ENCODE measurements at places on chromosomes 6 and 20.

DNA sequence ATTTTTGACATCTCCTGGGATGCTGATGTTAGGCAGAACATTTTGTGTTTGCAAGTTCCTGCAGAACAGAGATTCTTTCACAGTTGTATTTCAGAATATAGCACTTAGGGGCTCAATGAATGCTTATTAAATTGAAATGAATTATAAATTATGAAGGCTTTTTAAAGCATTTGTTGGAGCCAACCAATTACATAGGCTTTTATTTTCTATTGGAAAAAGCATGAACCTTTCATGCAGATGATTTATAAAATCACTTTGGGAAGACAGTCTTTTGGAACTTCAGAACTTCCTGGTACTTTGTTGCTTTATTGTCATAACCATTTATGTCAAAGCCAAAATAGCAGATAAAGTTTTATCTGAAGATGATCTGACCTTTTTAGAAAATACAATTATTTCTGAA, 69.2 kb upstream of the HINT3 start:
- no peak for DNase-seq

DNA sequence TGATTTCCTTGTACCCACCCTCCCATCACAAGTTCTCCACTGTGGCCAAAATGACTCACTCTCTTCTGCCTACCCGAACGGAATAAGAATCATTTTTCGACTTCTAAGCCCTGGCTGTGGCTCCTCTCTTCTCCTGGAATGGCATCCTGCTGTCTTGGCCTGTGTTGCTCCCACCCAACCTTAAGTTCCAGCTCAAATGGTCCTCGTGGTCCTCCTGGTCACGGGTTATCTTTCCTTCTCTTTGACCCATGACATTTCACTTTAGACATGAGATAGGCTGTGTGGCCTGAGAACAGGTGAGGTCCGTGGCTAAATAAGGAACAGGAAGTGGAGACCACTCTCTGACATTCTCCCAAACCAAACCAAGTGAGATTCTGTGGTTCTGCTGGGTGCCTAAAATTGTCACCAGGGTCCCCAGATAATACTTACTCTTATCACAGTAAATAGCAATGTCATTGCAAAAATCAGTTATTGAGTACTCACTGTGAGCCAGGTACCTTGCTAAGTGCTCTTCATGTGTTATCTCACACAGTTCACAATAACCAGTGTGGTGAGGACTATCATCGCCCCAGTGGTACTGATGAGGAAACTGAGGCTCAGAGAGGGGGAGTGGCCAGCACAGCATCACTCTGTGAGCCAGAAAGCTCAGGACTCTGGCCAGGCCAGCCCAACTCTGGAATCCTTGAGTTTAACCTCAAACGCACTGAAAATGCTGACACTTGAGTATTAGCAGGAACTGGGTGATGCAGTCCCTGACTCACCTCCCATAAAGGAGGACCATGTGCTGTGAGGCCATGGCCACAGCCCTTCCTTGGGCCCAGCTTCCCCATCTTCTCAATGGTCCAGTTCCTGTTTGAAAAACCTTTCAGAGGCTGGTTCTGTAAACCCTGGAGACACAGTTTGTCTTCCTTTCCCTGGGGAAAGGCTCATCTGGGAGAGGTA, 74.8 kb upstream of the SIRPA start:
- DNase-seq, result no peak

- DNase-seq, result no peak
These were observed 21.7 kb upstream of the BNIP5 start for GRCh38 chr6:36358226-36358915.

- no peak for DNase-seq
These were observed 1.2 kb downstream of the TCEA2 start for GRCh38 chr20:64064145-64064698.

DNA sequence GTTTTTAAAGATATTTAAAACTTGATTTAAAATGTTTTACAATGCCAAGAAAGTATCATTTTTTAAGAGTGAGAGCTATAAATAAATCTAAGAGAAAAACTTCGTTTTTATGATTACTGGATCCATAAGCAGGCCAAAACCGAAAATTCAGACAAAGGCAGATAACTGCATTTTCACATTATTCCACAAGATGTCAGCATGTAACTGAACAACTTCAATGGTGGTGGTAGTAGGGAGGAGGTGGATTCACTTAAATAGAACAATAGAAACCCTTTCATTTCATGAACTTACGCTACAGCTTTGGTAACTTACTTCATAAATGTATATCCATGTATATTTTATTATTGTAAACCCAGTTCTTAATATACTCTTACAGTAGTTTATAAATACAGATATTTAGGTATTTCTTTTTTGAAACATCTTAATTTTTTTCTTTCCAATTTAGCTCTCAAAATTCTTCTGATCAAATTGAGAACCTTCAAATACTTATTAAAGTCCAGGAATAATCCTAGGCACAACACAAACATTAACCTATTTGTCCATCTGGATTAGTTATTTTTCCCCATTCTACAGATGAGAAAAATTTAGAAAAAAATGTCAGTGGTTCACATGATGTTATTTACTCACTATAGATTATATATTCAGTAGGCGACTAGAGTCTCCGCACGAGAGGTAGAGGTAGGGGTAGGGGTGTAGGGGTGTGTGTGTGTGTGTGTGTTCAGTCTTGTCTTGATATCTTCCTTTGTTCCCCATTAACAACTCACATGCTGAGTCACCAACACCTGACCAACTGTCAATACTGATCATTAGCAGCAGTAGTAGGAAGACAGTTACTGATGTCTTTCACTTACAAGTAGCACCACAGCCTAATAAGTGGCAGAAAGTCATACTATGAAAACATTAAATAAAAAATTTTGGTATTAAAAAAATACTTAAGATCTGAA, 111.5 kb downstream of the ARHGAP18 start:
- DNase-seq, result peak; percentile 15

DNA sequence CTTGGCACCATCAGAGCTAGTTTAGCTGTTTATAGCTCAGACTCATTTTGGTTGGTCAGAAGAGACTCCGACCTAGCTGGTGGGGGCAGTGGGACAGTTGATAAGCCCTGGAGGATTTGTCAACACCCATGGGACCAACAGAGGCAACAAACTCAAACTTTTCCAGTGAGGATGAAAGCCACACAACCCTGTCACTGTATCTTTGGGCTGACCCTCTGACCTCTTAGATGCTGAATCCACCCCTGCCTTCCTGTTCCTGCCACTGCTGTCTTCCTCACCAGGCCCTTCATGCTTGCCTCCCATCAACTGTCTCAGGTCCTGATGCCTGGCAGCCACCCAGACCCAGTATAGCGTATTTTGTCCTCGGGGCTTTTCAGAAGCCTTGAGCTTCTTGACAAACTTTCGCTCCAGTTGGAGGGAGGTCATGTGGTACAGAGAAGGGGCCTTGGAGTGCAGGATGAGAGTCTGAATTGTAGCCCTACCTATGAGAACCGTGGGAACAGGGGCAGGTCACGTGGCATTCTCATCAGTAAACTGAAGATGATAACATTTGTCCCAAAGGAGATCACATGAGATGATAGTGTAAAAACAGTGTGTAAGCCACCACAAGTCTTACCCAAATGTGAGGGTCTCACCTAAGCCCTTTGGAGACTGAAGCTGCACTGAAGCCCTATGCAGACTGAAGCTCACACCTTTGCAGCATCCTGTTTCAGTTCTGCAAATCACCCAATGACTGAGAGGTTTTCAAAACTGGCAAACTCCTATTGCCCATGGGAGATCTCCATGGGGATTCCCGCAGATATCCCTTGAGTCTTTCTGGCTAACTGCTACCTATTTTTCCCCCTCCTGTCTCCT, 72.0 kb upstream of the F13A1 start:
- no peak for DNase-seq

DNA sequence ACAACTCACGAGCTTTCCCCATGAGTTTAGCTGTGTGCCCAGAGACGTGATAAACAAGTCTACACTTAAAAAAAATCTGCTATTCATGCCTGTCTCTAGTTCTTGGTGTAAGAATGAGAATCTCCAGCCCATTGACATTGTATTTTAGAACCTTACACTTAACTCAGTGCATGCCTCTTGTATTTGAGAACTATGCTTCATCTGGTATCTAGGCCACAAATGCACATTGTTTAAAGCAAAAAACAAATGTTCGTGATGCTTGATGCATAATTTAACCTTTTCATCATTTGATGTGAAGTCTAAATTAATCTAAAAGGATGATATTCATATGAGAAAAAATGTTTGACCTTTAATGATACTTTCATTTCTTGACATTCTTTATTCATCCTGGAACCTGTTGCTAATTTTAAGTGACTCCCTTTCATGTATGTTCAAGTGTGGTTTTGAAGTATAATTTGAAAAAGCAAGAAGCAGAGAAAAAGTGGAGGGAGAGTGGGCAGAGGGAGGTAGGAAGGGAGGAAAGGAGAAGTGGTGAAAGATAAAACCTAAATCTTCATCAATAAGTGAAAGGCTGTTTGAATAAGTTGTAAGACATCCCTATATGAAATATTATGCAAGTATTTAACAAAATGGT, 116.9 kb downstream of the PFDN4 start:
- DNase-seq, result no peak

DNA sequence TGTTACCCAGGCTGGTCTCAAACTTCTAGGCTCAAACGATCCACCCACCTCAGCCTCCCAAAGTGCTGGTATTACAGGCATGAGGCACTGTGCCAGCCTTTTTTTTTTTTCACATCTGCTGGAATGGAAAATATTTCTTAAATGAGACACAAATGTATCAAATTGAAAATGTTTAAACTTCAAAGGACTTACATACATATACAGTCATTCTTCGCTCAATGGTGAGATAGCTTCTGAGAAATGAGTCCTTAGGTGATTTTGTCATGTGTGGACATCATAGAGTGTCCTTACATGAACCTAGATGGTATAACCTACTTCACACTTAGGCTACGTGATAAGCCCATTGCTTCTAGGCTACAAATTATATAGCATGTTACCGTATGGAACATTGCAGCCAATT, 43.1 kb downstream of the MICA start:
- DNase-seq, result no peak

DNA sequence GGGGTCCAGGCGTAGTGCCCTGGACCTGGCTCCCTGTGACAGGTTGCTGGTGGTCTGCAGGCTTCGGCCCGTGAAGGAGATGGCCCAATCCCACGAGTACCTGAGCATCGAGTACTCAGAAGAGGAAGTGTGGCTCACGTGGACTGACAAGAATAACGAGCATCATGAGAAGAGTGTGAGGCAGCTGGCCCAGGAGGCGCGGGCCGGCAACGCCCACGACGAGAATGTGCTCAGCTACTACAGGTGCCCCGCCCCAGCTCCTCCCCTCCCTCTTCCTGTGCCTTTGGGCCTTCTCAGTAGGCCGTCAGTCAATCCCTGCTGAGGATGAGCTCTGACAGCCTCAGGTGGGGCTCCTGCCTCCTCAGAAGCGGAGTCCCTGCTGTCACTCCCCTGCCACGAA, 42.6 kb downstream of the UQCC2 start:
- peak; percentile 43 for DNase-seq

GRCh38 chr6:135212020-135212806, 31.1 kb downstream of the MYB start:
- DNase-seq, result peak; percentile 17

DNA sequence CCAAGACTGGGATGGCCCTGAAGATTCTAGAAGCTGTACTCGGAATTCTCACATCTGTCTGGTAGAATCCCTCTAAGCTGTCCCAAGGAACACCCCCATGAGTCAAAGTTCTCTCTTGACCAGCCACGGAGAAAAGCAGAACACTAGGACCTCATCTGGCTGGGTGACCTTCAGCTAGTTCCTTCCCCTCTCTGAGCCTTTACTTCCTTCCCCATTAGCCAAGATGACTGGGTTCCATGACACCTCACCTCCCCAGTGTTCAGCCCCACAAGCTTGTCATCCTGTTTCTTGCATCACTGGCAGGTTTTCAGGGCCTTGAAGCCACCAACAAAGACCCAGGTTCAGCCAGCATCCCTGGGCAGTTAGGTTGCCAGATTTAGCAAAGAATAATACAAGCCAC, 47.8 kb downstream of the MAFB start:
- no peak for DNase-seq

- DNase-seq, result no peak
These were observed 502.1 kb upstream of the SOX4 start for GRCh38 chr6:21091411-21091810.

- peak; percentile 49 for DNase-seq
These were observed 2.3 kb upstream of the OCSTAMP start for GRCh38 chr20:46552460-46553420.

DNA sequence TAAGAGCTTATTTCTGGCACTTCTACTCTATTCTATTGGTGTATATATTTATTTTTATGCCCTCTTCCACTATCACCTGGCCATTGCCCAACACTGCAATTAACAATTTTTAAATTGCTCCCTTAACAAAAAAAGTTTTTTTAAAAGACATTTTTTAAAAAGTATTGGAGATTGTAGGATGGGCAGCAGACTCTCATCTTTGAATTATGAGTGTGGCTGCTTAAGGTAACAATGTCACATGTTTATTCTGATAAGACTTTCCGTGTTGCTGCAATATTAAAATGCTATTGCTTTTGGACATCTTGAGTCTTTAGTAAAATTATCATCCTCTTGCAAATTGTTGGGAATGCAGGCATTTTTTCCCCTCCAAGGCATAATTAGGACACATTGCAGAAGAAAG, 31.4 kb downstream of the SMOC2 start:
- DNase-seq, result no peak

GRCh38 chr6:158672726-158673125, 22.9 kb downstream of the SYTL3 start:
- no peak for DNase-seq

DNA sequence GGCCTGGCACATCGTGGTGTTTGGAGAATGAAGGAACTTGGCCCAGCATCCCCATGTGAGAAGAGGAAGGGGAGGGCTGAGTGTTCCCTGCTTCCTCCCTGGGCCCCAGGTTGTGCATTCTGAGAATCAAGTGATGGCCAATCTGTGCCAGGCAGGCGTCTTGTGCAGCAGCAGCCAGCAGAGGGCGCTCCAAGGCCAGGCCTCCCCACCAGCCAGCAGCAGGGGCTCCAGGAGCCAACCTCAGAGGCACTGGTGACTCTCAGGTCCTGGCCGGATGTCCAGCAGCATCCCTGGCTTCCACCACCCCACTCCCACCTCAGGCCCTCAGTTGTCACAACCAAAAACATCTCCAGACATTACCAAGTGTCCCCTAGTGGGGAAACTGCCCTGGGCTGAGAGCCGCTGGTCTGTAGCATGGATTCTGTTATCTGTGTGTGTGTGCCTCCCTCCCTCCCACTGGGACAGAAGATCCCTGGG, 192.0 kb downstream of the PREX1 start:
- peak; percentile 69 for DNase-seq

GRCh38 chr20:37392441-37393195, 46.7 kb downstream of the SRC start:
- peak; percentile 16 for DNase-seq

DNA sequence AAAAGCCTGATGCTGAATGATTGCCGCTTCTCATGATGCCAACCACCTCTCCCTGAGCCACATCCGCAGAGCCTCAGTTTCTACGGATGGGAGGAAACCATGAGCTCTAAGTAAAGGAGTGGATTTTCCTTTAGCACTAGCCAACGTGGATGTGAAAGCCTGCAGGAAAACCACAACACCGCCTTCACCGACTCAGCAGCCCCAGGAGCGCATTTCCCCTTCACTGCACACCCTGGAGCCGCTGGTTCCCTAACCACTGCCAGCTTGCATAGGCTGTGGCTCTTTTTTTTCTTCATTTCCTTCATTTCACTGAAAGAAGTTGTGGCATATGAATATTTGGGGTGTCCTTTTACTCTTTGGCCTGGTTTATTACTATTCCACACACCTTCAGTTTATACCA, 50.5 kb upstream of the SSTR4 start:
- DNase-seq, result no peak

GRCh38 chr20:31835554-31835953, 9.8 kb downstream of the FOXS1 start:
- DNase-seq, result no peak

GRCh38 chr6:166617359-166617758, 9.7 kb downstream of the RPS6KA2 start:
- no peak for DNase-seq
